ENCODE measurements at places on chromosomes 6 and 20. TPM values are rescaled to one million over a fixed set of nuclear protein-coding genes. Genes with fewer than 3 reads are reported as not detected.

The FKBP1C gene
- total RNA-seq = not detected

DNA sequence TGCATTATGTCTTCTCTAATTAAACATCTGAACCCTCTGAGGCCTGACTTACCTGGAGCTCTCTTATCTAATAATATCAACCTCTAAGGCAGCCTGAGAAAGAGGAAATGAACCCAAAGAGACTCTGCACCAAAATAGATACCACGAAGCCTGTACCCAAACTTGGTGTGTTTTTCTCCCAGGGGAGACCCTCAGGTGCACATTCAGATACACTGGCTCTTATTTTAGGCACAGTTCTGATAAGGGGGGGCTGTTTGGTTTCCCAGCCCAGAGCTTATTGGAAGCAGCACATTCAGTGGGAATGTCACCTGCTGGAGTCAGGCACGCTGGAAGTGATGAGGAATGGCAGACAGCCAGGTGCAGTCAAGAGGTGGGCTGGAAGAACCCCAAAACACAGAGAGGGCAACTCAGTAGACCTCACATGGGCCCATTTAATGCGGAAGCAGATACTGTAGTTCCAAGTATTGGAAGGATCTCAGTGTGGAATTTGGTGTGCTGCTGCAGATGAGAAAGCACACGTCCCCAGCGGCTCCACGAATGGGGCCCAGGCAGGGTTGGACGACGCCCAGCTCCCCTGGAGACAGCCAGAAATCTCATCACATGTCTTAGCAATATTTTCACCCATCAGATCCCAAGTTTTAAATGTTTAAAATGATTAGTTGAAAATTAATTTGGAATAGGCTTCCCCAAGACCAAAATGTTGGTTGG lies 9.7 kb upstream of the CCR6 start:
- H3K27me3 ChIP-seq = no peaks in the 10 kb centered on the region
- H3K4me3 ChIP-seq = no peak overlapping the region
- H3K4me1 ChIP-seq = peaks cover 4% of the 10 kb centered on the region
- H3K36me3 ChIP-seq = no peaks in the 10 kb centered on the region

DNA sequence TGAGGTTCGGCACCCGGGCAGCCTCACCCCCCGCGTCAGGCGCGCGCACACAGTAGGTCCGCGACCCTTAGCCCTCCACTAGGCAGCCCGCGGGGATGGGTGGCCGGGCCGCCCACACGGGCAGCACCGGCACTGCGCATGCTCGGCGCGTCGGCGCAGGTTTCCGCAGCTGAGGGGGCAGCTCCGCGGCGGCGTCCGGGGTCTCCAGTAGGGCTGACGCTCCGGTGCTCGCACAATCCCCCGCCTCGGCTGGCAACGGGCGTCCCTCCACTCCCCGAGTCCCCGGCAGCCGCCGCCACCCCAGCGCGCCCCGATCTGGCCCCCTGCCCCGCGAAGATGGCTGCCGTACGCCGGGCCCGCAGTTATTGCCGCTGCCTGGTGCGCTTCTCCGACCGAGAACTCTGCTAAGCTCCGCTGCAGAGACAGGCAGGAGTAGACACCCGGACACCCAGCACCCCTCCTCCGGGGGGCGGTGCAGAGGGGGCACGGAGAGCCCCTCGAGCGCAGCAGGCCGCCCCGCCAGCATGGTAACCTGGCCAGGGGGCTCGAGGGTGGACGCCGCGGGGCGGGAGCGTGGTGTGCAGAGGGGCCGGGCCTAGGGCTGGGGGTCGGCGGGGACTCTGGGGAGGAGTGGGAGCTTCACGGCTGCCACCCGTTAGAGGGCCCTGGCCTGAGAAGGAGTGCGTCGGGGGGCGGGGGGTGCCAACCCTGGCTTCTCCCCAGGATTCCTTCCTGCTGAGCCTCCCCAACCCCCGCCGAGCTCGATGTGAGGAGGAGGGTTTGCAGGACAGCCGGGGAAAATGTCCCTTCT lies at the start of gene FBXO9:
FBXO9 (plus strand) TSS at position 139 of the 811 bp plus-strand sequence; CDS start at position 525, 386 bp downstream.
- peak within 1 kb of the TSS; percentile 98 for H3K27ac ChIP-seq
- H3K36me3 ChIP-seq = no peaks in the 10 kb centered on the region
- peak within 1 kb of the TSS; percentile 87 for H3K4me3 ChIP-seq
- peaks cover 1% of the 10 kb centered on the region for H3K4me1 ChIP-seq

GRCh38 chr6:9511157-9511556 lies 903.7 kb downstream of the TFAP2A start:
- DNase-seq = no peak
- no peaks in the 10 kb centered on the region for H3K36me3 ChIP-seq
- H3K4me1 ChIP-seq = no peaks in the 10 kb centered on the region

- H3K4me3 ChIP-seq = no peak overlapping the region
- no peak for DNase-seq
- H3K4me1 ChIP-seq = peaks cover 1% of the 10 kb centered on the region
- H3K36me3 ChIP-seq = no peaks in the 10 kb centered on the region
Observed at GRCh38 chr6:5333658-5334057, 72.3 kb downstream of the FARS2 start.

DNA sequence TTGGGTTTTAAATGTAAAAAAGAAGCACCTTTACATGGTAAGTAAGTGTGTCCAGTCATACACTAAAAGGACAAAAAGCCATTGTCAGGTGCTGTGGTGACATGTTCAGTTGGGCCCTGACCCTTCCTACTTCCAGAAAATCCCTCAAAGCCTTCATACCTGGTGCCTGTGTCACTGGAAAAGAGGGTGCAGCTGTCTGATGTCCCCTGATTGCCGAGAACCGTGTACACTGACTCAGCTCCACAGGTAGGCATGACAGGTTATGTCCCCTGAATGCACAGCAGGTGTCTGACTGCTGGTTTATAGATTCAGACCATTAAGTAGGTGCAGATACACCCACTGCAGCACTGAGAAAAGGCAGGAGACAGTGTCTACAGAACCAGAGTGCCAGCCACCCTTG lies 99.1 kb downstream of the FOXC1 start:
- H3K4me1 ChIP-seq = no peaks in the 10 kb centered on the region
- H3K36me3 ChIP-seq = no peaks in the 10 kb centered on the region

- H3K27ac ChIP-seq = no peak overlapping the region
- H3K4me1 ChIP-seq = peaks cover 15% of the 10 kb centered on the region
- peak; percentile 77 for DNase-seq
- no peaks in the 10 kb centered on the region for H3K36me3 ChIP-seq
Observed at GRCh38 chr20:24917797-24918578, 31.1 kb upstream of the CST7 start.

GRCh38 chr20:60237981-60238380 lies 279.8 kb downstream of the CDH26 start:
- no peaks in the 10 kb centered on the region for H3K27me3 ChIP-seq
- no peak for DNase-seq
- no peak overlapping the region for H3K4me3 ChIP-seq
- no peak overlapping the region for H3K27ac ChIP-seq
- H3K4me1 ChIP-seq = no peaks in the 10 kb centered on the region

The TRIM31 gene
- not detected for total RNA-seq

The C6orf52 gene
- not detected for total RNA-seq

DNA sequence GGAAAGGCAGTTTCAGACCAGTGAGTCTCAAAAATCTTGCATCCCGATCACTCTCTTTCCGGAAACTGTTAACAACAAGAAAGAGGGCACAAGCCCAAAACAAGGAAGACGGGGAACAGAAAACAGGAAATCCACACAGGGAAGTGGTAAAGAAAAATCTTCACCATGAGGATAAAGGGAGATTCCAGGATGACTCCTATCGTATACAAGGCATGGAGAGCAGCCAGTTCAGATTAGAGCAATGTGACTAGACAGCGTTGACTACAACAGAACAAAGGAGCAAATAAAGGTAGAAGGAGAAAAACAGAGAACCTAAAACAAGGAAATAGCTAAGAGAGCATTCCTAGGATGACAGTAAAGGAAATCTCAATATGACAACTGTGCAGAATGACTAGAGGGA lies 26.5 kb downstream of the VNN1 start:
- DNase-seq = no peak
- no peaks in the 10 kb centered on the region for H3K36me3 ChIP-seq
- H3K4me1 ChIP-seq = no peaks in the 10 kb centered on the region
- no peak overlapping the region for H3K27ac ChIP-seq

GRCh38 chr6:19538096-19538495 lies 299.1 kb upstream of the ID4 start:
- no peaks in the 10 kb centered on the region for H3K27me3 ChIP-seq
- H3K27ac ChIP-seq = no peak overlapping the region
- peaks cover 2% of the 10 kb centered on the region for H3K4me1 ChIP-seq
- H3K36me3 ChIP-seq = no peaks in the 10 kb centered on the region
- no peak overlapping the region for H3K4me3 ChIP-seq

The ADGB gene
- 0.87 TPM for total RNA-seq

The MRAP2 gene
- 0.20 TPM for total RNA-seq

The BFSP1 gene
- total RNA-seq = 1.1 TPM

DNA sequence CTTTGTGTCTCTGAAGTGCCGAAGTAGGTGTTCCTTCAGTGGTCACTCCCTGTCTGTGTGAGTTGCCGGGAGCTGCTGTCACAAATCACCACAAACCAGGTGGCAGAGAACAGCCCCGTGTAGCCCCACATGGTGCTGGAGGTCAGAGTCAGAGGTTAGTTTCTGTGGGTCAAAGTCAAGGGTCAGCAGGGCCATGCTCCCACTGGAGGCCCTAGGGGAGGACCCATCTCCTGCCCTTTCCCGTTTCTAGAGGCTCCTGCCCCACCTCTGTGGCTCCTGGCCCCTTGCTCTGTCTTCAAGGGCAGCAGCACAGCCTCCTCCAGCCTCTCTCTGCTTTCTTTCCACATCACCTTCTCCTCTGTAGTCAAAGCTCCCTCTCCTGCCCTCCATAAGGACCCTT lies 264.3 kb downstream of the TAF4 start:
- H3K4me1 ChIP-seq = peaks cover 3% of the 10 kb centered on the region
- no peak for DNase-seq
- no peaks in the 10 kb centered on the region for H3K27me3 ChIP-seq
- H3K36me3 ChIP-seq = no peaks in the 10 kb centered on the region
- H3K27ac ChIP-seq = no peak overlapping the region
- H3K4me3 ChIP-seq = no peak overlapping the region

DNA sequence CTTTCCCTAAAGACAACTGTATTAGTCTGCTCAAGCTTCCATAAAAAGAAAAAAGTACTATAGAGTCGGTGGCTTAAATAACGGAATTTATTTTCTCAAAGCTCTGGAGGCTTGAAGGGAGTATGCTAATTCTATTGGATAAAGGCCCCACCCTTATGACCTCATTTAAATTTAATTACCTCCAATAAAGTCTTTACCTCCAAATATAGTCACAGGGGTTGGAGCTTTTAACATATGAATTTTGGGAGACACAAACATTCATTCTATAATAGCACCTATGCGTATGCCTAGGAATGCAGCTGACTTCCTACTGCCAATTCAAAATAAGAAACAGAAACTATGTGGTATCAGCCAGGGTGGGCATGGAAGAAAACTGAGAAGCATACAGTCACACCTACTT lies 25.4 kb downstream of the KIAA0319 start:
- no peak for DNase-seq
- H3K27ac ChIP-seq = no peak overlapping the region
- H3K4me1 ChIP-seq = no peaks in the 10 kb centered on the region
- H3K27me3 ChIP-seq = no peaks in the 10 kb centered on the region
- no peaks in the 10 kb centered on the region for H3K36me3 ChIP-seq
- H3K4me3 ChIP-seq = no peak overlapping the region

DNA sequence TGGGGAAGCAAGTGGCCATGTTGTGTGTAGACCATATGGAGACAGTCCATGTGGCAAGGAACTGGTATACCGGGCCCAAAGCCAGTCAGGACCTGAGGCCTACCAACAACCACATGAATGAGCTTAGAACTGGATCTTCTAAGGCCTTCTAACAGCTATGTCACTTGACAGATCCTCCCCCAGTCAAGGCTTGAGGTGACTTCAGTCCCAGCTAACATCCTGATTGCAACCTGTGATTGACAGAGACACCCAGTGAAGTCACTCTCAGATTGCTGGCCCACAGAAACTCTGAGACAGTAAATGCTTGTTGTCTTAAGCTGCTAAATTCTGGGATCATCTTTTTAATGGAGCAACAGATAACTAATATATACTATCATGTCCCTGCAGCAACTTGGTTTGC lies 32.9 kb downstream of the AHI1 start:
- no peaks in the 10 kb centered on the region for H3K27me3 ChIP-seq
- H3K36me3 ChIP-seq = peaks cover 3% of the 10 kb centered on the region
- no peak overlapping the region for H3K4me3 ChIP-seq
- H3K27ac ChIP-seq = no peak overlapping the region

DNA sequence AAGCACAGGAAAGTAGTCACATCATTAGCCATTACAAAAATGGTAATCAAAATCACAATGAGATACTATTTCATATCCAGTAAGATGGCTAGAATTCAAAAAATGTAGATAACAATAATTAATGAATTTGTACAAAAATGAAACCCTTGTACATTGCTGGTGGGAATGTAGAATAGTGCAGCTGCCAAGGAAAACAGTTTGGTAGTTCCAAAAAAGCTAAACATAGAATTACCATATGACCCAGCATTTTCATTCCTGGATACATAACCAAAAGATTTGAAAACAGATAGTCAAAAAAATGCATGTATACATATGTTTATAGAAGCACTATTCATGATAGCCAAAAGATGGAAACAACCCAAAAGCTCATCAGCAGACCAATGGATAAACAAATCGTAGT lies 251.1 kb upstream of the RAB32 start:
- no peaks in the 10 kb centered on the region for H3K36me3 ChIP-seq
- H3K27ac ChIP-seq = no peak overlapping the region
- DNase-seq = no peak
- no peaks in the 10 kb centered on the region for H3K27me3 ChIP-seq

- DNase-seq = no peak
- H3K27ac ChIP-seq = no peak overlapping the region
- H3K36me3 ChIP-seq = no peaks in the 10 kb centered on the region
Observed at GRCh38 chr6:125262016-125263013, 39.5 kb downstream of the HDDC2 start.

The FAM83C gene
- total RNA-seq = not detected

DNA sequence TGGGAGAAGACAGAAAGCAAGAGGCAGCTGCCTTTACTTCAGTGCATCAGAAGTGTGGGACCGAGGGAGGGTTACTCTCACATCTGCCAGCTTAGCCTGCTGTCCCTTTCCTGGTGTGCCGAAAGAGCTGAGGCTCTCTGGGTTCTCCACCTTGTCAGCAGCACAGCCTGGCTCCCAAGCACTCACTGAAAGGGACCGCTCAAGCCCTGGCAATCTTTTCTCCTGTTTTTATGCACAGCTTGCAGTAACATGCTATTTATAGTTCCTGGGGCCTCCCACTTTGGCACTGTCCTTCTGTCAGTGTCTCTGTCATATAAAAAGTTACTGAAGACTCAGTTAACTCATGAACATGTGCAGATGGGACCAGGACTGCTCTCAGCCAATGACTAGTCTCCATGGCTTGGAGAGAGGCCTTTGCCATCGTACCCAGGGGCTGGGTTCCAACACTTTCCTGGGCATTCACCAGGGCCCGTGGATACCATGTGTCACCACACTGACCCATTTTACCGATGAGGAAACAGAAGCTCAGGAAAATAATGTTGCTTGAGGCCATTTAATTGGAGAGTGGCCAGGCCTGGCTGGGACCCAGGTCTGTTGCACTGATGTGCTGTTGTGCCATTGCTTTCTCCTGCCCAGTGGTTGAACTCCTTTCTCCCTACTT lies 46.2 kb downstream of the PANK2 start:
- H3K4me3 ChIP-seq = no peak overlapping the region
- H3K4me1 ChIP-seq = peaks cover 6% of the 10 kb centered on the region
- no peak for DNase-seq
- no peaks in the 10 kb centered on the region for H3K27me3 ChIP-seq

The TPD52L1 gene
- total RNA-seq = 24.0 TPM

Data from ovary (tissue), 10 donors.